ENCODE measurements at places on chromosomes 6 and 20.

DNA sequence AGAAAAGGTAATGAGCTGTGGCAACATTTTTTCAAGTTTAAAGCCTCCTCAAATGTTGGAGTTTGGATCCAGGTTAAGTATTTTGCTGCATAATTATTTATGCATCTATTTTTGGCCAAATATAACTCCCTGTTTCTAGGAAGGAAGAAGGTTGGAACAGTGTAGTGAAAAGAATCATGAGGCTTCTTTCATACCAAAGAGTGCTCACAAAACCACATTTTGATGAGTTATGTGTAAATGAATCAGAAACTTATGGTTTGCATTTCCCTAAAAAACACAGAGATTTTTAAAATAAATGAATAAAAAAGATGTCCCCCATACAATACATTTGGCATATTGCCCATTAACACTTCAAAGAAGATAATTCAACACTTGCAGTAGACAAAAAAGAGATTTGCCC is 246.9 kb upstream of the PRDM1 start:
- DNase-seq: no peak

DNA sequence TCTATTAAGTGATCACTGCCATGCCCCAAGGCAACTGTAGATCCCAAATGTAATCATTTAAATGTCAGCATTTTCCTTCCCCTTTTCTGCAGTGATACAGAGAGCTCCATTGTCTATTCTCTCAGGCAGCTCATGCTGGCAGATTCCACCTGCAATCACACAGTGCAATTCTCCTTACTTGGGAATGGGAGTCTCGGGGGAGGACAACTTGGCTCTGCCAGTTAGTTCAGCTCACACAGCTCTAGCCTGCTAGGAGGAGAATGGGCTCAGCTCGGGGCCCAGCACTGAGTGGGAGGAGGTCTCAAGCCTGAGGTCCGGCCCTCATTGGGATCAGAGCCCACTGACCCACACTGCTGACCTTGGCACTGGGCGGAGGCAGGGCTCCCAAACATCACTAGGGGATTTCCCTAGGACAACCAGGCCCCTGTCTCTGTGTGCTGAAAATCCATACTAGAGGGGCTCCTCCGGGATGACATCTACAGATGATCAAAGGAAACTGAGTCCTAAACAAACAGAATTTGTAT is 109.2 kb upstream of the ASF1A start:
- no peak for DNase-seq

- DNase-seq: peak; percentile 75
Measured at GRCh38 chr20:48818481-48818987, 9.3 kb downstream of the PREX1 start.

DNA sequence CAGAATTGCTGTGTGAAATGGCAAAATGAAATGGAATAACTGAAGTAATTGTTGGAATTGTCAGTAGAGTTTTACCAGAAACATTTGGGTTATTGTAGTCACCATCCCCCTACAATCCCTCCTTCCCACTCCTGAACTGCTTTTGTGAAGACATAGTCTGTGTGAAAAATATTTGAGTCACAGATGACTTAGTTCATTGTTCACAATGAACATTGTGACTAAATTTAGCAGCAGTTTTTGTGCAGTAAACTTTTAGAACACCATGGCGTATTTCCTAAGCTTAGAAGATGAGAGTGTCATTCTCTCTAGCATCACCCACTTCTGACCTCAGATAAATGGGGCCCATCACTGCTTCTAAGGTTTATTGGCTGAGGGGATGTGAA is 11.0 kb downstream of the OTOR start:
- DNase-seq: no peak

- no peak for DNase-seq
Measured at GRCh38 chr6:138393871-138394783, 9.9 kb upstream of the HEBP2 start.

GRCh38 chr20:51750037-51750769 is 18.0 kb downstream of the ATP9A start:
- DNase-seq: no peak
